ENCODE measurements at places on chromosomes 7 and 10.
A peak's percentile ranks its signal among the peaks of the same experiment; 100 is the strongest.

DNA sequence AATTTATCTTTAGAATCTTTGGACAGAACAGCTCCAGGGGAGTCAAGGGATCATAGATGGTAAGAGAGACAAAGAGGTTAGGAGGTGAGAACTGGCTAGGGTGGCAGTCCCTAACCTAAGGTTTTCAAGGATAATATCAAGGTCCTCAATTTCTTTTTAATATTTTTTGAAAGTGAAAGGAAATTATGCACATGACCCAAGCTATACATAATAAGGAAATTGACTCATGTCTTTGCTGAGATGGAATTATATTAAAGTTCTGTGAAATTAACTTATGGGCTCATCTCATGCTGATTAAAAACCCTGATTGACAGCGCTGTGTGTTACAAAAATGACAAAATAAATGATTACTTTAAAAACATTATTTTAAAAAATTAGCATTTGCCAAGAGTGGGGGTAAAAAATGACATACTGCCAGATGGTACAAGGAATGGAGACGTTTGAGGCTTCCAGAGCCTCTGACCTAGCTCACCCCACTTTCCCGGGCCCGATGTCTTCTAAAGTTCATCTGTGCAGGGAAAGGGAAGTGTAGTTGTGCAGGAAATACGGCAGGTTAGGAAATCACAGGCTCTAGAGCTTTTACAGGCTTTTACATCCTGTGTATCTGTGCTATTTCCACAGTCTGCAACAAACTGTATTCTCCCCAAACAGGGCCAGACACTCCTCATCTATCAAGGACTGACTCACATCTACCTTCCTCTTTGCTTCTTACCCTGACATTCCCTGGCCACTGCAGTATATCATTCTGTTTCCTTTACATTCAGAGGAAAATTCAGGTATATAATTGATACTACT is 185.6 kb upstream of the PRSS58 start:
- no peak for DNase-seq

GRCh38 chr7:134891262-134891695 is 95.0 kb upstream of the AGBL3 start:
- DNase-seq: no peak

GRCh38 chr10:79239924-79240581 is 107.2 kb upstream of the PPIF start:
- no peak for DNase-seq

- no peak for DNase-seq
Observed at GRCh38 chr10:74272288-74272687, 121.3 kb downstream of the ADK start.

- DNase-seq: no peak
Observed at GRCh38 chr10:87865241-87865881, 1.9 kb downstream of the PTEN start.

DNA sequence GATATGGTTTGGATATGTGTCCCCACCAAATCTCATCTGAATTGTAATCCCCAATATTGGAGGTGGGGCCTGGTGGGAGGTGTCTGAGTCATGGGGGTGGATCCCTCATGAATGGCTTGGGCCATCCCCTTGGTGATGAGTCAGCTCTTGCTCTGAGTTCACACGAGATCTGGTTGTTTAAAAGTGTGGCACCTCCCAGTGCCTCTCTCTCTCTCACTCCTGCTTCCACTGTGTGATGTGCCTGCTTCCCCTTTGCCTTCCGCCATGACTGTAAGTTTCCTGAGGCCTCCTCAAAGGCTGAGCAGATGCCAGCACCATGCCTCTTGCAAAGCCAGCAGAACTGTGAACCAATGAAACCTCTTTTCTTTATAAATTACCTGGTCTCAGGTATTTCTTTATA is 4.8 kb upstream of the GCK start:
- no peak for DNase-seq

DNA sequence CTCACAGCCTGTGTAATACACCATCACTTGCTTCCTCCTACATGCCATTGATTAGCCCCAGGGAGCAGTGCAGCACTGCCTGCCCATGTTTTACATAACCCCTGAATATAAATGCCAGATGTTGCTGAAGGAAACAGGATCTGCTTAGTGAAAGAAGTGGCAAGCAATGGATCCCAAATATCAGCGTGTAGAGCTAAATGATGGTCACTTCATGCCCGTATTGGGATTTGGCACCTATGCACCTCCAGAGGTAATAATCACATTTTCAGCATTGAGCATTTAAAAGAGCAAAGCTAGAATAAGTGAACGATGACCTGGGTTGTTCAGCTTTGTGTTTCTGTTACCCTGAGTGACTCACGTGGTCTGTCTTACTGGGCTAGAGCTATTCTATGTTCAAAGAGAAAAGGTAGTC is at the start of gene AKR1C4:
Gene AKR1C4, plus strand, starts transcription at position 136 of the 412 bp plus-strand sequence. Its CDS starts 31 bp downstream, at position 167.
- DNase-seq: no peak

DNA sequence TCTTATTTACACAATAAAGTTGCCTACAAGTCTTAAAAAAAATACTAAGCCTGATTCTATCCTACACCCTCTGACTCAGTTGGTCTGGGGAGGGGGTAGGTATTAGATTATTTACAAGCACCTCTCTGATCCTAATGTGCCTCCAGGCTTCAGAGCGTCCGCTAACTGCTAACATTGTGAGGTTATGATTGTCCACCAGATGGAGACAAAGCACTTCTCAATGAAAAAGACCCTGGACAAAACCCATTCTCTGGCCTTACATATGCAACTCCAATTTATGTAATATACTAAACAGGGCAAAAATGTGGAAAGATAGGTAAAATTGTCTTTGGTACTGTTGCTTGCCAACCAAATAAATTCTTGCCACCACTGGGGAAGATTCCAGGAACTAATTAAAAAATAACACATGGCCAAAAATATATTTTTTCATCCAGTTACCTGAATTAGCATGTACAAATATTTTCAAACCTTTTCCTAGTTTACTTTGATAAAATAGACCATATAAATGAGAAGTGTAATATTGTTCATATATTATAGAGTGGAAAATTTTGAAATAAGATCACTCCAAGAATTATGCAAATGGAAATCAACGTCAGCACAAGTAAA is 92.4 kb downstream of the KIF20B start:
- DNase-seq: peak; percentile 33

DNA sequence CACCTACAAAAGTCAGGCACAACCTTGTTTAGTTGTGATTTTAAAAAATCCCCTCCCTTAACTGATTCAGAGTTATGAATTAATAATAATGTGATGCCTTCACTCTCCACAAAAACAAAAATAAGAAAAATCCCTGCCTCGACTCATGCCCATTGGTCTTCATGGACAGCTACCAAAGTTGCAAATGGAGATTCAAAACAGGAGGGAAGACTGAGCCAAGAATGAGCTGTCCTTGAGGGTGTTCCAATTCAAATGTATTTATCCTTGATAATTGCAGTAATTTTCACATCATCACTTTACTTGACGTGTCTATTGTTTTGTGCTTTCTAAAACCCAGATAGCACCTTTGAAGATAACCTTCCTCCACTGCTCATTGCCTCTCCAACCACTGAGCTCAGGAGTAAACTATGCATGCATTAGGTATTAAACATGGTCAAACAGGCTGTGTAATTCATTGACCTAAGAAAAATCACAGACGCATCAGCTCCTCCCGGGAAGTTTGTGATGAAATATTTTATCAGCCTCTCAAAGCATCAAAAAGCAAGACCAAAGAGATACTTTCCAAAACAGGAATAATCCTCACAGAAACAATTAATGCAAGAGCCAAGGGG is 712.7 kb upstream of the IGFBP3 start:
- DNase-seq: no peak

- no peak for DNase-seq
Observed at GRCh38 chr7:24777806-24778205, 20.5 kb upstream of the GSDME start.

DNA sequence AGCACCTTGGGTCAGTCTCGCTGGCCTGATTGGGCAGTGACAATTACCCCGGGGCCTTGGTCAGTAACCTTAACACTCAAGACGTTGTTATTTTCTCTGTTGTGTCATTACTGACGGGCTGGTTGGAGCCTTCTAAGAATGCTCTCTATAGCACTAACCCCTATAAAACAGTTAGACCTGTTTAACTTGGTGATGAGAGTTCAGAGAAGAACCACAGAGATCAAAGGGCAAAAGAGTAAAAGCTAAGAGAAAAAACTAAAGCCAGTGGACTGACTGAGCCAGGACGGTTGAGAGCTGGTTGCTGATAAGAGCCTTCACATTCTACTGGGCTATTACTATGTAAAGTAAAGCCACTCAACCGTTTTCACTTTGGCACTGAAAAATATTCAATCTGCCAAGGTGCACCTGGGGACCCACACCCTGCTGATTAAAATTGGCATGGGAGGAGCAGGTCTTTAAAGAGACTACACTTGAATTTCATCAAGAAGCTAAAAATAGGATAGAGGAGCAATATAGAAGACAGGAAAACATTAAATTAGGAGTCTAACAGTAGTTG is 13.6 kb upstream of the ITGB1 start:
- DNase-seq: no peak

GRCh38 chr10:1063232-1063865 is 7.2 kb downstream of the WDR37 start:
- DNase-seq: no peak

DNA sequence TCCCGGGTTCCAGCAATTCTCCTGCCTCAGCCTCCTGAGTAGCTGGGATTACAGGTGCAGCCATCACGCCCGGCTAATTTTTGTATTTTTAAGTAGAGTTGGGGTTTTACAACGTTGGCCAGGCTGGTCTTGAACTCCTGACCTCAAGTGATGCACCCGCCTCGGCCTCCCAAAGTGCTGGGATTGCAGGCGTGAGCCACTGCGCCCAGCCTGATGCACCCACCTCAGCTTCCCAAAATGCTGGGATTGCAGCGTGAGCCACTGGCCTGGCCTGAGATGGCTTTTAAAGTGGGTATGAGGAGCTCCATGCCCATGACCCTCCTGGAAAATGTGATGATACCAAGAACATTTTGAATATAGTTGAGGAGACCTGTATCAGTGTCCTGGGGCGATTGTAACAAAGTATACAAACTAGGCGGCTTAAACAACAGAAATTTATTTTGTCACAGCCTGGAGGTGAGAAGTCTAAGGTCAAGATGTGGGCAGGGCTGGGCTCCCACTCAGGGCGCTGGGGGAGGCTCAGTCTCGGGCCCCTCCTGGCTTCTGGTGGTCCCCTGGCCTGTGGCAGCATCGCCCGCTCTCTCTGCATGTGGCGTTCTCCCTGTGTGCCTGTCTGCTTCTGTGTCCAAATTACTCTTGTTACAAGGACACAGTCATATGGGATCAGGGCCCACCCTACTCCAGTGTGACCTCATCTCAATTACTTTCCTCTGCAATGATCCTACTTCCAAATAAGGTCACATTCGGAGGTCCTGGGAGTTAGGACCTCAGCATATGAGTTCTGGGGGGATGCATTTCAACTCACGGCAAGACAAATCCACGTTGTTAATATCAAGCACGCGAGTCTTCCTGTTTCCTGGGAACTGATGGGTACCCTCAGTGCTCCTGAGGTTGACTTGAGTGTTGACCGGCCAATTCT is 108.8 kb downstream of the ACTR3B start:
- no peak for DNase-seq

GRCh38 chr7:154746571-154747360 is 256.2 kb downstream of the PAXIP1 start:
- no peak for DNase-seq

- no peak for DNase-seq
Observed at GRCh38 chr7:131249003-131249402, 78.7 kb upstream of the MKLN1 start.

DNA sequence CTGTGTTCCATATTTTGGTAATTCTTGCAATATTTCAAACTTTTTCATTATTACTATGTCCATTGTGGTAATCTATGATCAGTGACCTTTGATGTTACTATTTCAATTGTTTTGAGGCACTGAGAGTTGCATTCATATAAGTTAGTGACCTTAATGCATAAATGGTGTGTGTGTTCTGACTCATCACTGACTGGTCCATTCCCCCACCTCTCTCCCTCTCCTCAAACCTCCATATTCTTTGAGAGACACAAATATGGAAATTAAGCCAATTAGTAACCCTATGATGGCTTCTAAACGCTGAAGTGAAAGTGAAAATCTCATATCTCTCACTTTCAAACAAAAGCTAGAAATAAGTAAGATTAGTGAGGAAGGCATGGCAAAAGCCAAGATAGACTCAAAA is 739.6 kb downstream of the CCSER2 start:
- DNase-seq: no peak

DNA sequence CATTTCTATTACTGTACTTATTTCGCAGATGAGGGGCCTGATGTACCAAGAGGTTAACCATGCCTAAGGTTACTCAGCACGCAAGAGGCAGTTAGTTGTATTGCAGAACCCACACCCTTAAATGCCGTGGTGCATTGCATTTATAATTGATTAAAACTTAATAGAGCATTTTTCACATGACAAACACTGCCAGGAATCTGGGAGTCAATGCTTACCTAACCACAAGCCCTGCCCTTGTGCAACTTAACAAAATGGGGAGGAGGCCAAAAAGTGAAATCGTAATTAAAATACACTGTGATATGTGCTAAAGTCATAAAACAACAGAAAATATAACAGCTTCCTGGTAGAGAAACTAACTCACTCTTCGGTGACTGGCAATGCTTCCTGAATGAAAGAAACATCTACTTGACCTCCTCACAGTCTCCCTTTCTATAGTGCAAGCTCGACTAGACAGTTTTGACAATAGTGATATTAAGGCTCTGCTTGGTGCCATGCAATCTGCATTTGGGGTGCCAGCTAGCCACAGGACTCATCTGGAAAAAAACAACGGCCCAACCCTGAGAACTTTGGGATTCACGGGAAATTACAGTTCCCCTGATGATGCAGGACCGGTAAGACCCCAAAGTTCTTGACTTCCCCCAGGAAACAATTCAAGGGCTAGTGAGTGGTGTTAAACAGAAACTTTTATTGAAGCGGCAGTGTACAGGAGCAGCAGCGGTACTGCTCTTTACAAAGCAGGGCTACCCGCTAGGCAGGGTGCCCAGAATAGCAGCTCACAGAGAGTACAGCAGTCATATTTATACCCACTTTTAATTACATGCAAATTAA is 612.4 kb downstream of the TNS3 start:
- DNase-seq: no peak

- DNase-seq: no peak
Observed at GRCh38 chr10:69497231-69497561, 45.9 kb downstream of the TSPAN15 start.

DNA sequence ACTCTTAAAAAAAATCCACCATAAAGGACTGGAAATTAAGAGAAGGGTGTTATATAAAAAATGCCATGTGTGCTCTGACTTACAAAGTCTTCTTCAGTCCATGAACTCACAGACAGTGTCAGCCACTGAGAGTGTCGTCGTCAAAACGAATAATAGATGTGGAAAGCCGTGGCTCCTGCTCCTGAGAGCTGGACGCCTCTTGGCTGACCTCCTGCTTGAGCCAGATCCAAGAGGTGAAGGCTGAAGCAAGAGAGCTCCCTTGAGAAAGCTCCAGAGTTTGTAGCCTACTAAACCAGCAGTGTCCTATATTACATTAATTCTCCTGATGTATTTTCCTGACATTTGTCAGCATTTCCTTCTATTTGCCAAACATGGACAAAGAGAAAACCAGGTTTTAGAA is 234.3 kb upstream of the C7orf33 start:
- no peak for DNase-seq

- DNase-seq: no peak
Observed at GRCh38 chr10:30812018-30812851, 182.7 kb upstream of the LYZL2 start.
